ENCODE measurements at places on chromosomes 13 and 19.

GRCh38 chr19:294341-294945 lies 3.2 kb upstream of the PLPP2 start:
- DNase-seq: peak; percentile 30

GRCh38 chr19:39057615-39058014 lies 25.3 kb upstream of the FBXO27 start:
- DNase-seq: peak; percentile 70

DNA sequence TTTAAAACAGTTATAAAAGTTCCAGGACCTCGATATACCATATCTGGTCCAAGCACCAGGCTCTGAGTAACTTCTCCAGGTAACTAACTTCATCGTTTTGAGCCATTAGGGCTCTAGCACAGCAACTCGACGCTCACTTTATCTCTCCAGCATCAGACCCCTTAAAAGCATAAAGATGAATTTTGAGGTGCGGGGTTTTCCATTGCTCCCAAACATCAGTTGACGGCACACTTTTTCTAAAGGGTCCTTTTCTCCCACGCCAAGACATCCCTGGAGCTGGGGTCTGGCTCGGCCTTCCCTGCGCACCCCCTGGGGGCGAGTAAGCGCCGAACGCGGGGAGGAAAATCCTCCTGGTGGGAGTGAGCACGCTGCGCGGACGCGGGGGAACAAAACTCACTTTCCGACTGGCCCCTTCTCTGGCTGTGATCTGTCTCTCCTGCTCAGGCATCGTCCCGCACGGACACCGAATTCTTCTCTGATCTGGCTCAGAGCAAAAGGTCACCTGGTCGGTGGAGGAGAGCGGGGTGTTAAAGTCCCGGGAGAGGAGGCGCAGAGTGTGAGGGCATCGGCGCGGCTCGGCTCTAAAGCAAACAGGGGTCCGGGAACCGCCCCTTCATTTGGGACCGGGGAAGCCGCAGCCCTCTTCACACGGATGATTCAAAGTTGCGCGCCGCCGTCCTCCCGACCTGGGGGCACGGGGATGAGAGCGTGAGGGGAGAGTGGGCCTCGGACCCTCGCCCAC lies at the start of gene ATP7B:
TSS of gene ATP7B (minus strand) at position 561 of the 742 bp plus-strand sequence. CDS start at position 448, 113 bp downstream.
- no peak for DNase-seq

DNA sequence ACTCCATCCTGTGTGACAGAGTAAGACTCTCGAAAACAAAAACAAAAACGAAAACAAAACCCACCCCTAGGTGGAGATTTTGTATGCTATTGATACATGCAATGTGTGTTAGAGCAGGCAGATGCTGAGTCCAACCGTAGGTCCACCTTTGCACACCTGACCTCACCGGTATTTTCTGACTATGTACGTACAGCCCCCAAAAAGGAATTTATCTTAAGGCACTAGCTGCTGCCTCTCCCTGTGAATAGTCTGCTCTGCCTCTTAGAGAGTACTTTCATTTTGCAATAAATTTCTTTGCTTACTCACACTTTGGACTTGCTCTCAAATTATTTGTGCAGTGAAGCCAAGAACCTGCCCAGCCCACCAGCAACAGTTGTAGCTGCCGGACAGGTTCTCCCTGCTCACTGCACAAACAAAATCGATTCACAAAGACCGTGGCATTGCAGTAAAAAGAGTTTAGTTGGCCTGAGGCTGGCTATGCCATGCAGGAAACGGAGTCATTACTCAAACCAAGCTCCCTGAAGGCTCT lies 8.2 kb upstream of the ZNF77 start:
- DNase-seq: peak; percentile 34
